ENCODE measurements at places on chromosomes 12 and 14.

DNA sequence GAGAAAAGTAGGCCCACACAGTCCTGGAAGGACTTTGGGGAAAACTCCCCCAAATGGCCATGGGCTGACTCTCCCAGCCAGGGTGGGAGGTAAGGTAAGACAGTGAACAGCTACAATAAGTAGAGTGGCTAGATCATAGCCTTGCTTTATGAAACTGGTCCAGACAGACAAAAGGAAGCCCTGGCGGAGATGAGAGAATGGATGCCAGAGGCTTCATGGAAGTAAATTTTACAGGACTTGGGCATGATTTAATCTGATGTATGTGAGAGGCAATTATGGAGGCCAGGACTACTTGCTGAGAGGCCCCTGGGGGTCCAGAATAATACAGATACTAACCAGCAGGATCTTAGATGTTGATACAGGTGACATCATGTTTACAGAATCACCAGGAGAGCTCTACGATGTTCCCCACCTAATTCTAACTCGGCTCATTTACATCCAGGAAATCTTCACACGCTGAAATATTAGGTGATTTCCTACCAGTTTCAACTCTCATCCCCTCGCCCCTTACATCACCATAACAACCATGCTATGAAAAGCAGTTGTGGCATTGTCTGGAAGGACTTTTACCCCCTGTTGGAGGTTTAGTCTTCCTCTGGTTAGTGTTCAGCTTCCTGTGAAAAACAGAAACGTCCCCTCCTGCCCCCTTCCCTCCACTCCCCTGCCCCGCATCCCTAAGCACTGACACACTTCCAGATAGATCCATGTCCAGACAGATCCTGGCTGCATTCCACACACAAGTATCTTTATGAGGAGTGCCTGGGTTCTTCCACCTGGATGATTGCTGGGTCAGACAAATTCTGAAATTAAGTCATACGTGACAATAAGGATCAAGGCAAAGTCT, 39.5 kb upstream of the NT5DC3 start:
- DNase-seq, result peak; percentile 35

DNA sequence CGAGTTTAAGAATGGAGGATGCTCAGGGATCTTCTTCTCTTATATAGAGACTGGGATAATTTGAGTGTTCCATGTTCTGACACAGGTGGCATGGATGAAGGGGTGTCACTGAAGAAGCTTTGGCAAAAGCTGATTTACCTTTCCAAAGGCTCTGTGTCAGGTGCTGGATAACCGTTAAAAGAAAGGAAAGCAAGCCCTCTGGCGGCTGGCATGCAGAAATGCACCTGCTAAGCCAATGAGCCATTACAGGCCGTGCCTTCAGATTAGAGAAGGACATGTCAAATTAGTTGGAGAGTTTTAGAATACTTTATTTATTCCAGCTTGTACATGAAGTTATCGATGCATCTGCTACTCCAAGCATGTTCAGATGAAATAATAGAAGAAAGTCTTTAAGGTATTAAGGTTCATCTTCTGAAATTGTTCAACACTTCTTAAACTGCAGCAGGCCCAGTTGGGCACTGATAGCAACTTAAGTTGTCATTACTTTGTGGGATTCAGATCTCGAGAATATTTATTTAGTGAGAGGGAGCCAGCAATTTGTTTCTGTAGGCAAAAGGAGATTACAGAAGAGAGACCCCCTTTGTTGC, 678.2 kb downstream of the NRXN3 start:
- peak; percentile 31 for DNase-seq

DNA sequence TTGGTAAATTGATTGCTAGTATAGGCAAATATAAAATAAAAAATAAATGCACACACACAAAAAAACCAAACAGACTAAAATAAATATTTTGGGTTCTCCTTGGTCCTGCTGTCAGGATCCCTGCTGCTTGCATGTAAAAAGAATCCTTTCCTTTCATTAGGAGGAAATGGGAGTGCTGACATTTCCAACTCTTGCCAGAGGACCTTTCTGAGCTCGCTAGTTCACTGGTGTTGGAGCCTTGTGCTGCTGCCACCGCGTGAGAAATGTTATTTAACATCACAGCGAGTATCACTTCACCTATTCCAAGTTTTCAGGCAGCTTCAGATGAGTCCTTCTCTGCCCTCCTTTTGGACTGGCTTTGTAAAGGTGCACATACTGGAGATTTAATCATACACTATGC, 358.9 kb downstream of the NPAS3 start:
- no peak for DNase-seq

DNA sequence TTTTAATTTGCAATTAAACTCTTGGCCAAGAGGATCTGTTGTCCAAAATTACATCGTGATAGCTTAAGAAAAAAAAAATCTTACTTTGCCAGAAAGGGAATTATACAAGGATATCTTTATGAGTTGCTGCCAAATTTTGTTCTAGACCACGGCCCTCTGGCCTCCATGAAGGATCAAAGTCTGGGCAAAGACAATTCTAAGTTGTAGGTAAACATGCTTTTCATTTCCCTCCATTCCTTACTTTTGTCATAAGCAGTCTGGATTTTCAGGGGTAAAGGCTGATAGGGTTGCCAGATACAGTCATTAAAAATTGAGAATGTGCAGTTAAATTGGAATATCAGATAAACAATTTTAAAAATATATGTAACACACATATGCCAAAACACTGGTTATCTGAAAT, 135.1 kb downstream of the MON2 start:
- DNase-seq, result no peak

DNA sequence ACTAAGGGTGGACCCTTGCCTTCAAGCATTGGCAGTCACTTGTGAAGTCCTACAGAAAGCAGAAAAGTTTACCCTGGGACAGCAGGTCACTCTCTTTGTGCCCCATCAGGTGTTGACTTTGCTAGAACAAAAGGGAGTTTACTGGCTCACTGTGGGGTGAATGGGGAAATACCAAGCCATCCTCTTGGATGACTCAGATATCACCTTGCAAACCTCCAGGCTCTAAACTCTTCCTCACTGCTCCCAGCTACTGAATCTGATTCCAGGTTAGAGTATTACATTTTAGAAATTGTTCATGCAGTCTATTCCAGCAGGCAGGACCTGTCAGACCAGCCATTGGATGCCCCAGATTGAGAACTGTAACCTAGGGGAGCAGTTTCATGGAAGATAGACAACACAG, 7.3 kb upstream of the EDDM3B start:
- no peak for DNase-seq

GRCh38 chr12:127652281-127652680, 614.7 kb upstream of the TMEM132C start:
- no peak for DNase-seq

DNA sequence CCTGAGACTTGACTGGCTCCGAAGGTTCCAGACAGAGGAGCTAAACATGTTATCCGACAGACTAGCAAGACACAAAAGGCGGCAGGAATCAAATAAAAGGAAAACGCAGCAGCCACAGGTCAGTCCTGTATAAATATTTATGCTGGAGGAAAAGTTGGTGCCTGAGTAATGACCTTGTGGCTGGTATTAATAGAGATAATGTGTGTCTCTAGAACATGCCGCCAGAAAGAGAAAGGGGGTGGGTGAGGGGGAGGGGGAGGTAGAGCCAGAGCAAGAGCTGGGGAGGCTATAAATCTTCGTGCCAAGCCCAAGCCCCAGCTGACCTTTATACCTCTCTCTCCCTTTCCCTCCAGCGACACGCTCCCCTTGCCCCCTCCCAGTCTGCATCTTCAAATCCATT, 590.4 kb downstream of the MED13L start:
- no peak for DNase-seq

- peak; percentile 33 for DNase-seq
These were observed 24.9 kb downstream of the VPS37B start for GRCh38 chr12:122870867-122871664.

- no peak for DNase-seq
These were observed 521.2 kb upstream of the TBX3 start for GRCh38 chr12:115204957-115205754.

DNA sequence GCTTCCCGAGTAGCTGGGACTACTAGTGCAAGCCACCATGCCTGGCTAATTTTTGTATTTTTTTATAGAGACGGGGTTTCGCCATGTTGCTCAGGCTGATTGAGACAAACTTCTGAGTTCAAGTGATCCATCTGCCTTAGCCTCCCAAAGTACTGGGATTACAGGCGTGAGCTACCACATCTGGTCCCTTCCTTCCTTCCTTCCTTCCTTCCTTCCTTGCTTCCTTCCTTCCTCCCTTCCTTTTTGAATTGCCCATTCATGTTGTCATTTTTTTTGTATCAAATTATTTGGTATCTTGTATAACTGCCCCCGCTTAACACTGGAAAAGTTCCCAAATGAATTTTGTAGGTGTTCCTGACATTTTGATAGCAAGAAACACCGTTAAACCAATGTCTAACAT, 11.7 kb downstream of the RAD9B start:
- DNase-seq, result no peak

DNA sequence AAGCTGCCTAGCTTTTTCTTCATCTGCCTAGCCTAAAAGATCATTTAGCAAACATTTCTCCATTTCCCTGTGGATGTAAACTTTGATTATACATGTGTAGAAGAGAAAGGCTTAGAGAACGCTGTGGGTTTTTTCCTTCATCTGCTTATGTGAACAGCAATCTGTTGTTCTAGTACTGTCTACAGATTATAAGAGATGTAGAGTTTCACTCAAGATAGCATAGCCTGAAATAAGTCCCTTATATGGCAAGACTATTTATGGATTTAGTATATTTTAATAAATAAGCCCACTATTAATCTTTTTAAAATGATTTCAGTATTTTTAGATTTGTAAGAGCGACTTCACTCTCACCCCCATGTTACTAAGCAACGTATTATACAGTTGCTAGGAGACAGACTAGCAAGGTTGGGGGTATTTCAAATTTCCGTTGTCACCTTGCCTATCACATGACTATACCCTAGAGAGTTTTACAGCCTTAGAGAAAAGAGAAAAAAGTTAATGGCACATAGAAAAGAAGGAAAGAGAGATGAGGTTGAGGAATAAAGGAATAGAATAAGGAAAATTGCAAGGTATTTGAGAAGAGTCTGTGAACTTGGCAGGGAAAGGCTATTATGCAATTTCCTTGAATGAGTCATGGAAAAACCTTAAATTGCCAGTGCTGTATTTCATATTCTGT, 12.2 kb upstream of the TUBA1A start:
- DNase-seq, result peak; percentile 66

GRCh38 chr14:58823312-58823711, 185.6 kb downstream of the DACT1 start:
- DNase-seq, result no peak

DNA sequence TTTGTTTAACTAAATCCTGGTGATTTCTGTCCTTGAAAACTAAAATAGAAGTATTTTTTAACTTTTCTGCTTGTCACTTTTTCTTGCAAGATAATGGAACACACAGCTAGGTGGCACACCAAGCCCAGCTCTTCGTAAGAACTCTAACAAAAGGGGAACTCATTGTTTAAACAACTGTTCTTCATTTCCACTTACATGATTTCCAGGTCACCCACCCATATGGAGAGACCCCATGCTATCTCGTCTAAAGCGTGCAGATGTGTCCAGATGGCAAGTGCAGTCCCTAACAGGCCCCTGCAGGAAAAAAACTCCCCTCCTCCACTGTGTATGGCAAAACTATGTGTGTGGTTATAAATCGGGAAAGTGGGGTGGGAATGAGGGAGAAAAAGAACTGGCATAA, 43.3 kb upstream of the NT5DC3 start:
- DNase-seq, result peak; percentile 65

DNA sequence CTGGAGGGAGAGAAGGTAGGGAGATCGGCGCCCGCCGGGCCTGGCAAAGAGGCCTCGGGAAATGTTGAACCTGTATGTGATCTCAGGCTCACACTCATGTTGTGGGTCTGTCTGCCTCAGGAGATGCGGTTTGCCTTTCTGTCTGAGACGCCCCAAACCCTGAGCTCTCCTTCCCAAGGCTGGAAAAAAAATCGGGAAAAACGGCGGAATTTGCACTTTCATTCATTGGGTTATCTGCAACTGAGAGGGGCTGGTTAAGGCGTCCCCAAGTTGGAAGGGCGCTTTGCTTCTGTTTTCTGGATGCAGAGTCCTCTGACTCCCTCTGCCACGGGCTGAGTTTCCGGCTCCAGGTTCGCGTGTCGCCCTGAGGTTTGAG, 5.0 kb upstream of the HOXC9 start:
- no peak for DNase-seq

DNA sequence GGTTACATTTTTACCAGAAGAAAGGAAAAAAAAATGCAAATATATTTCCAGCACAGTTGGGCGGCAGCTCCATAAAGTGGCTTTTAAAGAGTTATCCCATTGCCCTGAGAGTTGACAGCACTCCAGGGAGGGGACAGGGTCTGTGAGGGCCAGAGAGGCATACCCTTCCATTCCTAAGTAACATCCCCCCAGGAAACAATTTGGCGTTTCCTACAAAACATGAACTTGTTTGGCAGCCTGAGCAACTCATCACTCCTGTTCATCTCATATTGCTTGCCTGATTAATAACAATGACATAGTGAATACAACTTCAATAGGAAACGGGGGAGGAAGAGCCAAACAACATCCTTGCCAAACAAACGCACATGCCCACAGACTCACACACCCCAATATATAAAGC, 23.3 kb downstream of the TC2N start:
- DNase-seq, result no peak

GRCh38 chr14:95256776-95257060, 63.0 kb downstream of the CLMN start:
- DNase-seq, result no peak

DNA sequence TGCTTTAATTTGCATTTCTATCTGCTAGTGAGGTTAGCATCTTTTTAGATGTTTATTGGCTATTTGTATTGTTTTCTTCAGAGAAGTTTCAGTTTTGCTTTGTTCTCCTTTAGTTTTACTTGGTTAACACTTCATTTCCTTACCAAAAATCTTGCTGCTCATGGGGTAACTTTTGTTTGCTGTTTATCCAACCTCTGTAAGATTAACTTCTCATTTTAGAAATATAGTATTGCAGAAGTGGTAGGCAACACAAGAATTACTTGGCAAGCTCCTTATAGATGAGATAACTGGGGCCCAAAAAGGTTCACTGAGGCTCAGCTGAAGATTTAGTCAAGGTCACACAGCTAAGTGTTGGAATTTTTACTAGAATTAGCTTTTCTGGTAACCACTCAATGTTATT, 40.5 kb downstream of the ALKBH1 start:
- no peak for DNase-seq

GRCh38 chr12:102376181-102376747, 104.1 kb downstream of the IGF1 start:
- no peak for DNase-seq

- DNase-seq, result no peak
These were observed 44.8 kb upstream of the PRMT8 start for GRCh38 chr12:3446235-3446634.

DNA sequence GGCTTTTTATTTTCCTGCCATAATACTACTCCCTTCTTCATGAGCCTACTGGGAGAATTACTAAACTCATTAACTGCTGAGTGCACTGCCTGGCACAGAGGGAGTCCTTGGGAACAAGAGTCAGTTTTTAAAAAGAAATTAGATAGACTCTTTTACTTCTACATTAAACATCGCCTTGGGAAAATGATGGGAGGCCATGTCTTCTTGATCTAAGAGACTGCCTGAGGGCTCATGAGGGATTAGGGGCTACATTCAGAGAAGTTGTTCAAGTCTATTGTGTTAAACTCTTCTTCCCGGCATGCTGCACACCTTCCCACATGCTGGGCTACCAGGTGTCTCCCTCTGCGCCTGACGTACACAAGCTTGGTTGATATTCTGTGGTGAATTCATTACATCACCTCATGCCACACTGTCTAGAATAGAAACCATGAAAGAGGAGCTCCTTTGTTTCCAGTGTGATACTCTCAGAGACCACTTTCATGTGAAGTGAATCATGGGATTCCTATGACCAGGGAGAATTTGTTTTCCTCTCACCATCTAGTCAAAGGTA, 1422.3 kb downstream of the AACS start:
- DNase-seq, result no peak

All from Kasumi-1 (cell line).